Amniotic stem cell (primary cell): ENCODE measurements at places on chromosomes 11 and 22.

- DNase-seq, result no peak
These were observed 7.7 kb upstream of the PRRG4 start for GRCh38 chr11:32821917-32822560.

GRCh38 chr11:74493791-74494630 is 487 bp upstream of the LIPT2 start:
- peak; percentile 56 for DNase-seq

DNA sequence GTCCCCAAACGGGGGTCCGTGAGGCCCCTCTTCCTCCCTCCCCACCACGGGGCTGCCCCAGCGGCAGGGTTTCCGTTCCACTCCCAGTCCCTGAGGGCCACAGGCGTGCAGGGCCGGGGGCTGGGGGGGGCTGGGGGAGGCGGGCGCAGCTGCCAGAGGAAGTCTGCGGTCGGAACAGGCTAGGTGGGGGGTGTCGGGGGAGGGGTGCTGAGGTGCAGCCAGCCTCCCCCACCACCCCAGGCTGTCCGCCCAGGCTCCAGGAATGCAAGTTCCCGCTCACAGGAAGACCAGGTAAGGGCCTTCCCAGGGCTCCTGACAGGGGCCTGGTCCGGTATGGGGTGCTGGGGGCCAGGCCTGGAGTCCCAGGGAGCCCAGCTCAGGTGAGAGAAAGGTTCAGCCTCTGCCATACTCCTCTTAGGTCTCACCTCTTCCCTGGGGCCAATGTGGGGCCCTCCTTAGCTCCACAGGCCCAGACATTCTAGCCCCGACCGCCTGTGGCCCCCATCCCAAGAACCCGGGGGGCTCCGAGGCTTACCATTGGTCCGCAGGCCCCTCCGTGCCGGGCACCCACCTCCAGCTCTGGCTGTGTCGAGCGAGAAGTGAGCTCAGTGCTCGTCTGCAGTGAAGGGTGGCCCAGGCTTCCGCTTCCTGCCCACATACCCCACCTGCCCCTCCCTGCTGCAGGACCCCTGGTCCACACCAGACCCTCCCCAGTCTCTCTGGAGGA is at the start of gene PTPRCAP:
Gene PTPRCAP, minus strand, starts transcription at position 601 of the 727 bp plus-strand sequence. Its CDS starts 63 bp downstream, at position 538.
- DNase-seq, result no peak

DNA sequence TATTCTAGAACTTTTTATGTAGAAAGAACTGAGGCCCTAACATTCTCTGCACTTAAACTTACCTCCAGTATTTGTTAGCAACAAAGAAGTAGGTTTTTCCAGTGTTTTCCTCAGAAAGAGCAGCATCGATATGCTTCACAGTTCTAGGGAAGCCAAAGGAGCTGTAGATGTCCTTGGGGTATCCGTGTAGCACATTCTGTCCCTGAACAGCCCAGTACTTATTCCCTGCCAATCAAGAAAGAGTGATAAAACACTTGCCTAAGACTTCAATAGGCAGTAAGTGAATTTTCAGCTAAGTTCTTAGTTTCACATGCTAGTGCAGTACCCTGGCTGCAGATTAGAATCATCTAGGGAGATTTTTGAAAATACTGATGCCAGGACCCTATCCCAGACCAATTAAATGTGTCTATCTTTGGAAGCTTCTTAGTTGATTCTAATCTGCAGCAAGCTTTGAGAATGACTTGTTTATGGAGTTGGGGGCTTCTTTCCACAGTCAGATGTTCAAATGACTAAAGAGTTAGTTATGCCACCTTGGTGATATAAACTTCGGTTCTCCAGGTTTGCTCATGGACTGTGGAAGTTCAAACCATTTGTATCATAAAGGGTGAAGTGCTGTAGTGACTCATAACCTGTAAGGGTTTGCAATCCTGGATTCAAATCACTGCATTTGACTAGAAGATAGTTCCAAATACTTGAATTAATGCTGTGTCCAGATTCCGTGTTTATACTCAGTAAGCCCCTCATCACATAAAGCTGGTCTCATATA is 6.5 kb downstream of the MMP1 start:
- DNase-seq, result no peak

DNA sequence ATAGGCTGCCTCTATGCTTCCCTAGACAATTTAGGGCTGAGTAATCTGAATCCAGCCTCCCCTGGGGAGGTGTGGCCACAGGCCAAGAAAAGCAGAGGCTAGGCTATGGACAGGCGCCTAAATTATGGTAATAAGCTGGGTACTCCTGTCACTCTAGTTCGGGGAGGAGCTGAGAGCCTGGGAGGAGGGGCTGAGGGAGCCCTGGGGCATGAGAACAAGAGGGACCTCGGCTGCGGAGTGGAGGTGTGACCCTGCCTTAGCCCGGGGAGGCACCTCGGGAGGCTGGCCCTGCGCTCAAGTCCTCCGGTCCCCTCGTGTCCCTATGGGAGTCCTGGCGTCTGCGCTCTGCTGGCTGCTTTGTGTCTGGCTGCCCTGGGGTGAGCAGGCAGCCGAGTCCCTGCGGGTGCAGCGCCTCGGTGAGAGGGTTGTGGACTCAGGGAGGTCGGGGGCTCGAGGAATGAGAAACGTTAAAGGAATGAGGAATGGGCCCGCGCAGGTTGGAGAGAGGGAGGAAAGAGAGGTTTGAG is at the start of gene OTOG:
Gene OTOG, plus strand, starts transcription at position 209 of the 527 bp plus-strand sequence. Its CDS starts 114 bp downstream, at position 323.
- DNase-seq, result no peak

DNA sequence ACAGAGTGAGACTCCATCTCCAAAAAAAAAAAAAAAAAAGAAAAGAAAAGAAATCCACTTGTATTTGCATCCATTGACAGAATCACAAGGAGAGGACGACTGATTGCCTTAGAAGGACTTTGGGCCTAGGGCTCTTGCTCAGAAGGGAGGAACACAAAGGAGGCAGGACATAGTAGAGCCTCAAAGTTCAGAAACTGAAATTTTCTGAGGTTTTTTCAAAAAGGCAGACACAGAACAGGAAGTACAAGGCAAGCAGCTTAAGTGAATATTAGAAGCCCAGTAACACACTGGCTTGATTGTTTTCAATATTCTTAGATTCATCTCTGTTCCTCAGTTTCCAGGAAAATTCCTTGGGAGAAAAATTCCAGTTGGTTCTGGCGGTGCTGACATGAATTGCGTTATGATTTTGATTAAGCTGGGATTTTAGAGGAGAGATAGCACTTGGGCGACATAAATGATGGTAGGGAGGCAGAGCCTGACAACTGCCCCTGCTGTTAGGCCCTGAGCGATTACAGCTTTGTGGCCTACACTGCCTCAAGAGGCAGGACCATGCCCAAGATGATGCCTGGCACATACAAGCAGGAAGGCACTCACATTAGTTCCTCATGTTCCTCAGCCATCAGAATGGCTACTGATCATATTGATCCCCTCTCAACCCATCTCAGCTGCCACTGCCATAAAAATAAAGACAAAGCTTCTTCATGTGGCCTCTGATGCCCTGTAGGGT is 15.3 kb downstream of the CLPB start:
- DNase-seq, result no peak

DNA sequence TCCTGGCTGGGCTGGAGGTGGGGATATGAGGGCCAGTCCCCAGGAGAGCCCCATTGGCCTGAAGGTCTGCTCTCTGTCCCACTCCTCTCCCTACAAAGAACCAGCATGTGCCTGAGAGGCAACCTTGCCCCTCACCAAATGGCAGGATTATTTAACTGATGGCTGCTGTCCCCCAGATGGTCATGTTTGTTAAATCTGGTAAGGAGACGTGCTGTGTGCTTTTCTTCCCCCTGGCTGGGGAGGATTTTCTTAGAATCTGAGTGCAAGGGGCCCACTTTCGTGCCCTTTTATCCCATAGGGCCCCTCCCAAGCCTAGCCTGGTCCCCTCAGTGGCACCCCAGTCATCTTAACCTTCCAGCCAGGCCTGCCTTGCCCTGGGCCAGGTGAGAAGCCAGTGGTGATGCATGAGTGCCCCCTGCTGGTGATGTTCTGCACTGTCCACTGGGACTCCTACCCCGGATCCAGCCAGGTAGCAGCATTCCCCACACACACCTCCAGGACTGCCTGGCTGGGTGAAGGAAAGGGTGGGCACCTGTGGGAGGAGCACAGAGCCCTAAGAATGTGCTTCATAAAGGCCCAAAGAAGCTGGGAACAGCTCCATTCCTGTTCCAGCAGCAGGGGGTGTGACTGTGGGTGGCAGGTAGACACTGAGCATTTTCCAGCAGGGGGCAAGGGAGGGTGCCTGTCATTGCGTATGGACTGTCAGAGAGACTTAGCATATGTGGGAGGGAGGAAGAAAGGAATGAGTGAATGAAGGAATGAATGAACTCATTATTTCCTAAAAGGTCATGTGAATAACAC is 28.9 kb downstream of the MFNG start:
- DNase-seq, result no peak

DNA sequence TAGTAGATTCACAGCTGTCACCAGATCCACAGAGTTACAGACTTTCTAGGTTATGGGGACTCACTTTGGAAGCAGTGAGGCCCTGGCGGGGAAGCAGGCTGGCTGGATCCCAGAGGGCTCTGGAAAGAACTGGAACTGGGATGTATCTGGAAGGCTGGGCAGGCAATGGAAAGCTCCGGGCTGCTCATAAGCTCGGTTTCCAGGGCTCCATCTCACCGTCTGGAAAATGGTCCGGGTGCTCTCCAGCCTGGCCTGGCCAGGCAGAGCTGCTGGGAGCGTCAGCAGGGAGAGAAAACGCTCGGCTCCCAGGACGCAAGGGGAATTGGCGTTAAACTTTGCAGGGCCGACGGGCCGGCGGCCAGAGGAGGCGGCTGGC is 335 bp upstream of the SEZ6L start:
- no peak for DNase-seq
